ENCODE measurements at places on chromosomes 12 and 14.

DNA sequence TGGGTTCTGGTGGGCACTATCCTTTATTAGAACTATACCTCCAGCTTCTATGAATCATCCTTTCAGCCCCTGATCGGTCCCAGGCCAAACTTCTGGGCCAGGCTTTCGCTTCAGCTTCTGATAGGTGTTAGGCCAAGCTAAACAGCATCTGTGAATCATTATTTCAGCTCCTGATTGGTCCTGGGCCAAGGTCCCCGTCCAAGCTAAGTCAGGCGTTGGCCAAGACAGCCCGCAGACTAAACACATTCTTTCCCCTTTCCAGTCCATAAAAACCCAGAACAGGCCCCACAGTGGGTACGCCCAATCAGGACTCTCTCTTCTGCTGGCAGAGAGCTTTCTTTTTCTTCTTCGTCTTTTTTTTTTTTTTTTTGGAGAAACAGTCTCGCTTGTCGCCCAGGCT, 1808.9 kb upstream of the SEL1L start:
- no peak for DNase-seq
- no peak overlapping the region for H3K27ac ChIP-seq
- H3K4me3 ChIP-seq = no peak overlapping the region

- H3K4me1 ChIP-seq = no peaks in the 10 kb centered on the region
- H3K27me3 ChIP-seq = peaks cover 8% of the 10 kb centered on the region
- DNase-seq = no peak
Measured at GRCh38 chr12:115632308-115632707, 645.2 kb downstream of the MED13L start.

DNA sequence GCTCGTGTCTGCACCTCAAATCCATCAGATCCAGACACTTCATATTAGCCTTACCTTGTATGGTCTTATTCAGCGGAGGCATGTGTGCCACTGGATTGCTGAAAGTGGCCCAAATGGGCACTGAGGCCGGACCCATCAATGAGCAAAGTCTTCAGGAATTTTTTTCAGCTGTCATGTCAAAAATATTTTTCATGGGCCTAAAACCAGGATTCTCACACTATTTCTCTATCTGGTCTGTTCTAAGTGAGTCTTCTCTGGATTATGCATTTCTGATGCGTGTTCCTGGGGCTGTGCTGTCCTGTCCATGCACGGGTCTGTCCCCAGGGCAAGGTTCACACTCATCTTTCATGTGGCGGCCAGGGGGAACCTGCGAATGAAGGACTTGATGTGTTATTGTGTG, 94.6 kb downstream of the KCNA5 start:
- no peaks in the 10 kb centered on the region for H3K4me1 ChIP-seq
- H3K36me3 ChIP-seq = peaks cover 2% of the 10 kb centered on the region
- no peak overlapping the region for H3K27ac ChIP-seq
- no peak for DNase-seq
- H3K27me3 ChIP-seq = peaks cover 9% of the 10 kb centered on the region

- H3K36me3 ChIP-seq = no peaks in the 10 kb centered on the region
- peaks cover 36% of the 10 kb centered on the region for H3K27me3 ChIP-seq
- no peak overlapping the region for H3K27ac ChIP-seq
Measured at GRCh38 chr12:115268451-115268850, 584.5 kb upstream of the TBX3 start.

- no peak overlapping the region for H3K4me3 ChIP-seq
- DNase-seq = no peak
- H3K36me3 ChIP-seq = no peaks in the 10 kb centered on the region
- no peaks in the 10 kb centered on the region for H3K27me3 ChIP-seq
Measured at GRCh38 chr12:104719700-104720338, 238.3 kb downstream of the SLC41A2 start.

- H3K36me3 ChIP-seq = no peaks in the 10 kb centered on the region
- peaks cover 12% of the 10 kb centered on the region for H3K27me3 ChIP-seq
- peaks cover 13% of the 10 kb centered on the region for H3K4me1 ChIP-seq
- no peak overlapping the region for H3K4me3 ChIP-seq
Measured at GRCh38 chr14:22549981-22550673, 38.9 kb downstream of the DAD1 start.

Data from progenitor cell of endocrine pancreas (in vitro differentiated cells).